ENCODE measurements at places on chromosomes 13 and 19.

DNA sequence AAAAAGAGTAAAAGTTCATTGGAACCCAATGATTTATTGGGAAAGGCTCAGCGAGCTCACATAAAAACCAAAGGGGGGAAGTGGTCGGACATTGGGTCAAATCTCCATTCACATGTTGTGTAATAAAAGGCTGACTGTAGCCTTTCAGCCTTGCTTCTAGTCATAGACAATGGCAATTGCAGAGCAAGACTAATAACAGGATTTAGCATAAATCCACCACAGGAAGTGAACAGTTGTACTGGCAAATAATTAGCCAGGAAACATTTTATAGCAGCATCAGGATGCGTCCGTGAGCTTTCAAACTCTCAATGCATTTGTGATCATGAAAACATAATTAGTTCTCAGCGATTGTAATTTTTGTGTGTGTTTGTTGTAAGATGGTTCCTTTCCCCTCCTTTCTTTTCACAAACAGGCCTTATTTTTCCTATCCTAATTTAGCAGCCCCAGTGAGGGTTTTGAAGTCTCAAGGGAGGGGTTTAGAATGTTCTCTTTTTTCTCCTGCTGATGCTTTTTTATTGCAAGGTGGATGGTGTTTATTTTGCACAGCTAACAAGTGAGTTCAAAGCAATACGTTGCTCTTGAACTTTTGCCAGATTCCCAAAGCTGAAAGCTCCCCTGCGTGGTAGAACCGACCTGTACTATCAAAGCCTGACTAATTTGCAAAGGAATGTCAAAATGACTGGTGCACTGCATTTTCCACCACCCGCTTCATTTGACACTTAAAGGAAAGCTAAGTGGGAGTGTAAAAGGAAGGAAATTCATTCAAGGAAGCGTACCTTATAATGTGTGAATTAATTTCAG is 105.6 kb downstream of the SPRY2 start:
- no peak for DNase-seq

GRCh38 chr19:38413416-38413815 is 10.5 kb downstream of the FAM98C start:
- DNase-seq: no peak

GRCh38 chr19:4524808-4525562 is 6.7 kb upstream of the PLIN4 start:
- peak; percentile 62 for DNase-seq

DNA sequence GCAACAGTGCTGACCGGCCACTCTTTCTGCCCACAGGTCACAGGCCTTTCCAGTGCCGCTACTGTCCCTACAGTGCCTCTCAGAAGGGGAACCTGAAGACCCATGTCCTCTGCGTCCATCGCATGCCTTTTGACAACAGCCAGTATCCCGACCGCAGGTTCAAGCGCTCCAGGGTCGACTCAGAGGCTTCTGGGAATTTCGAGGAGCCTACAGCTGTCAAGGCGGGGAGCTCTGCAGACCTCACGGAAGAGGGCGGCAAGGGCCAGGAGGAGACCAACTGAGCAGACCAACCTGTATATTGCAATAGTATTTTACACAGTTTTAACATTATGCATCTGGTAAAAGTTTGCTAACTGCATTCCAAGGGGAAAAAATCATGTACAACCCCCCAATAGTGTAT is 338.5 kb downstream of the ZNF536 start:
- no peak for DNase-seq

GRCh38 chr13:20351281-20352022 is 119.3 kb upstream of the GJB6 start:
- no peak for DNase-seq

GRCh38 chr13:27942972-27943371 is 23.2 kb downstream of the PDX1 start:
- no peak for DNase-seq

GRCh38 chr19:49507803-49508494 is 4.5 kb upstream of the FCGRT start:
- no peak for DNase-seq

- DNase-seq: no peak
Observed at GRCh38 chr13:28579322-28579721, 79.6 kb upstream of the POMP start.

DNA sequence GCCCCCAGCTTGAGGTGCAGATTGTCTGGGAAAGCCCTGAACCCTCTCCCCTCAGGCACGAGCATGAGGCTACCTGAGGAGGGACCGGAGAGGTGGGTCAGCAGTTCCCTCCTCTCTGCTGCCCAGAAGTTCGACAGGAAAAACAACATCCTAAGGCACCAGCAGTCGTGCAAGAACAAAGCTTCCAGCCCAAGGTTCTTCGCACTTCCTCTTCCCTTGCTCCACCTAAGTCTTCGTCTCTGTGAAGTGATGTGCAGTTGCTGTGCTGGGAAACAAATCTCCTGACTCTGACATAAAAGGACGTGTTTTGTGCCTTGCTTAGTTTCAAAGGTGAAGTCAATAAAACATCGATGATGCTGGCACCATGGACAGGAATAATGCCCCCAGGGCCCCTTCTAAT is 173.3 kb downstream of the USP12 start:
- no peak for DNase-seq

GRCh38 chr13:83496501-83496900 is 385.8 kb downstream of the SLITRK1 start:
- no peak for DNase-seq

DNA sequence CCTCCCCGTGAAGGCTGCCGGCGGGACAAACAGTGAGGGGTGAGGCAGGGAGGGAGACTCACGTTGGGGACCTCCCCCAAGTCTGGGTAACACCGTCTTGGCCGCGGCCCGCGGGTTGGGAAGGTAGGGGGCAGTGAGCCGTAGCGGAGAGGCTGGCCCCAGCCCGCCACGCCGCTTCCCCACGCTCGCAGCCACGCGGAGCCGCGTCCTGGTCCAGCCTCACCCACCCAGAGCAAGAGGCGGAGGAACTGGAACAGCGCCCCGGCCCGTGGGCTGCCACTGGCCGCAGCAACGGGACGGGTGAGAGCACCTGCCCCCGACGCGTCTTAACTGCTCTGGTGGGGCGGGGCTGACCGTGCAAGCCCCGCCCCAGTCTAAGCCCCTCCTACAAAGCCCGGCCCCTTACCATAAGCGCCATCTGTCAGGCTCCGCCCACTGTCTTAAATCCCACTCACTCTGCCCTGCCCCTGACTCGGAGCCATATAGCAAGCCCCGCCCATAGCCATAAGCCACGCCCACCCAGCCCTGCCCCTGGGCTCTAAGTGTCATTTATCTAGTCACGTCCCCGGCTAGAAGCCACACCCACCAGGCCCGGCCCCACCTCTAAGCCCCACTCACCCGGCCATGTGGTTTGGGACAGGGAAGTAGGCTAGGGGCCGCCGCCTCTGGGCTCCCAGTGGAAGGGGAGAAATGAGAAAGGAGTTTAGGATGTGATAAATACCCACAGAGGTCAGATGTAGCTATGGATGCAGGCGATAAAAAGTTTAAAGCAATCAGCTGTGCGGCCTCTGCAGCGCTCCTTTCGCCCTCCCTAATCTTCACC is 2.1 kb upstream of the CCL25 start:
- peak; percentile 90 for DNase-seq

DNA sequence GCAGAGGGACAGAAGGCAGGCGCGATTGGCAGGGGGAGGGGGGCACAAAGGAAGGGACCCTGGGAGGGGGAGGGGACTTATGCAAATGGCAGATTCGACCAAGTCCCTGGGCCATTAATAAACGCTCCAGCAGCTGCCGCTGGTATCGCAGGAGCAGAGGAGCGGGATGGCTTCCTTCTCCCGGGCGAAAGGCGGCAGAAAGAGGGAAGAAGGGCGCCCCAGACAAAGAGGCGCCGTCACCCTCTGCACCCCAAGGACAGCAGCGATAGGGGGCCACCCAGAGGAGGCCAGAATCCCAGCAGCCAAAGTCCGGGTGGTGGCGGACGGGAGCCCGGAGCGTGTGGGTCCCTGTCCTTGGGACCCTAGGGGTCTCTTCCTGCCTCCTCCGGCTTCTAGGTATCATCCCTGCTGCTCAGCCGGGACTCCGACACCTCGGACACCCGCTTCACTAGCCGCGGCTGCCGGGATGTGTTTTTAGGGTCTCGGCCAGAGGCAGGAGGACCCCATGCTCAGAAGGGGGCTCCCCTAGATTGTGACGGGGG is 1.9 kb downstream of the PTPRS start:
- no peak for DNase-seq

DNA sequence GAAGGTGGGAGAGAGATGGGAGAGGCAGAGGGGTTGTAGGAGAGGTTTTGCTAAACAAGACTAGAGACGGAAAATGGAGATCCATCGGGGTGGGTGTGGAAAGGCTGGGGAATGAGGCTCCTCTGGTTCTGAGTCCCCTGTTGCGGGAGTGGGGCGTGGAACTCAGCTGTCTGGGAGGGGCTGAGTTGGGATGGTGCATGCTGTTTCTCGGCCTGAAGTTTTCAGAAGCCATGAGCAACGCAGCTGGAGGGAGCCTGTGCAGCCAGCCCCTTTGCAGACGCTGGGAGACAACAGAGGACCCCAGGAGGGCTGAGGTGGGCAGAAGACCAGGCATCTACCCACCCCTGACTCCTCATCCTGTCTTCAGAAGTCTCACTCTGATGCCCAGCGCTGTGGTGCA is 7.4 kb upstream of the GIPR start:
- no peak for DNase-seq

GRCh38 chr19:41932720-41933332 is 4.6 kb upstream of the ERFL start:
- DNase-seq: no peak

DNA sequence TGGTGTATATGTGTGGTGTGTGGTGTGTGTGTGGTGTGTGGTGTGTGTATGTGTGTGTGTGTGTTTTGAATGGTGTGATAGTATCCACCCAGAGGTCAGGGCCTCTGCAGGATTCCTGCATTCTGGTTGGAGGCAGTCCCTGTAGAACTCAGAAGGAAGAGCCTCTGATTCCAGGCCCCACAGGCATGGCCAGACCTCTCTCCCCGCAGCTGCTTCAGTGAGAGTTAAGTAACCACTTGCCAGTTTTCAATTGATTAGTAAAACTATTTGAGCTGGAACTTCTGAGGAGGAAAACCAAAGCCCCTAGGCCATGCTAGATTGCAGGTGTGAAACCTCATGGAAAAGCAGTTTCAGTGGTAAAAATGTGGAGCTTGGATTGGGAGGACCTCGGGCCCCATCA is 2.1 kb downstream of the ATP12A start:
- no peak for DNase-seq

GRCh38 chr13:113843864-113844556 is 19.9 kb downstream of the GAS6 start:
- DNase-seq: no peak

DNA sequence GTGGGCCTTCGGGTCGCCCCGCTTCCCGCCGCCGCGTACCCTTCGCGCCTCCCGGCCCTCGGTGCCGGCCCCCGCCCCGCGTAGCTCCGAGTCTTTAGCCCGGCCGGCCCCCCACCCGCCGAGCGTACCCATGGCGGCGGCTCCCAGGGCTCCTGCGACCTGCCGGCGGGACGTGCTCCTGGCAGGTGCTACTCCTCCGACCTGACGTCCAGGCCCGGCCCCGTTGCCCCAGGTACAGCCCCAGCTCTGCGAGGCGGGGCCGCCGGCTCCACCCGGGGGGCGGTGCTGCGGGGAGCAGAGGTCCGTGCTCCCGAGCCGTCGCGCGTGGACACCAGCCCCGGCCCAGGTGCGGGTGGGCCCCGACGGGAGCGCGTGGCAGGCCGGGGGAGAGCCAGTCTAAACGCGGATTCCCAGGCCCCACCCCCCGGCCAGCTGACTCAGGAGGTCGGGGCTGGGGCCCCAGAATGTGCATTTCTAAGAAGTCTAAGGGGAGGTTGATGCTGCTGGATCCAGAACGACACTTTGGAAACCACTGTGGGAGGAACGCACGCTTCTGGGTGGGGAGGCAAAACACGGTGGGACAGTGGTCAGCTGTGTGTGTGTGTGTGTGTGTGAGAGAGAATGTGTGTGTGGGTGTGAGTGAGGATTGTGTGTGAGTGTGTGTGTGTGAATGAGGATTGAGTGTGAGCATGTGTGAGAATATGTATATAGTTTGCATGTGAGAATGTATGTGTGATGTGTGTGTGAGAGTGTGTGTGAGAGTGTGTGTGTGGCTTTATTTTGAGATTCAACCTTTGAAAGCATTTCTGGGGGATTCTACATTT is at the start of gene SLC15A1:
SLC15A1 (minus strand) TSS at position 206 of the 824 bp plus-strand sequence; CDS start at position 132, 74 bp downstream.
- DNase-seq: no peak

DNA sequence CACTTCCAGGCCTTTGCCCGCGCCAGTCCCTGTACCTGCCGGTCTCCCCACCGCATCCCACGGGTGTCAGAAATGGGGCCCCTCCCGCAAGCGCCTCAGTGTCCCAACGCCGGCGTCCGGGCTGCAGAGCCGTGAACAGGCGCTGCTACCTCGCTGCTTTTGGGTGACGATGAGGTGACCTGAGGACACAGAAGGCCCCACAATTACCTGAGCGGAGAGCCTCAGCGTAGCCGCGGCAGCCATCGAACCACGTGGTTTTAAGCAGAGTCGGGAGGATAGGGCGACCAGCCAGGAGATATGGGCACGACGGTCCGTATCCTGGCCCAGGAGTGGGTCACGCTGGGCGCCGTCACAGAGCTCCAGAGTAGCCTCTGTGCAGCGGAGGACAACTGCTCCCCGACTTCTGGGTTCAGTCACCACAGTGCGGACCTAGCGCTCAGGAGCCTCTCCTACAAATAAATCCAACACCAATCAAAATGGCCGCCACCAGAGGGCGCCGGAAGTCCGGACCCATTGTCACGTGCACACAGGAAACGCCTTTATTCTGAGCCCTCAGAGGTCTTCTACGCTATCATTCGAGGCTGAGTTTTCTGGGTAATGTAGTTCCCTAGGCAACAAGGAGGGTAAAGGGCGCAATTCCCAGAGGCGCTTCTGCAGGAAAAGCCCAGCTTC is at the start of gene ZNF814:
ZNF814 (minus strand) TSS at position 478 of the 672 bp plus-strand sequence; CDS start at position 243, 235 bp downstream.
- DNase-seq: peak; percentile 47

DNA sequence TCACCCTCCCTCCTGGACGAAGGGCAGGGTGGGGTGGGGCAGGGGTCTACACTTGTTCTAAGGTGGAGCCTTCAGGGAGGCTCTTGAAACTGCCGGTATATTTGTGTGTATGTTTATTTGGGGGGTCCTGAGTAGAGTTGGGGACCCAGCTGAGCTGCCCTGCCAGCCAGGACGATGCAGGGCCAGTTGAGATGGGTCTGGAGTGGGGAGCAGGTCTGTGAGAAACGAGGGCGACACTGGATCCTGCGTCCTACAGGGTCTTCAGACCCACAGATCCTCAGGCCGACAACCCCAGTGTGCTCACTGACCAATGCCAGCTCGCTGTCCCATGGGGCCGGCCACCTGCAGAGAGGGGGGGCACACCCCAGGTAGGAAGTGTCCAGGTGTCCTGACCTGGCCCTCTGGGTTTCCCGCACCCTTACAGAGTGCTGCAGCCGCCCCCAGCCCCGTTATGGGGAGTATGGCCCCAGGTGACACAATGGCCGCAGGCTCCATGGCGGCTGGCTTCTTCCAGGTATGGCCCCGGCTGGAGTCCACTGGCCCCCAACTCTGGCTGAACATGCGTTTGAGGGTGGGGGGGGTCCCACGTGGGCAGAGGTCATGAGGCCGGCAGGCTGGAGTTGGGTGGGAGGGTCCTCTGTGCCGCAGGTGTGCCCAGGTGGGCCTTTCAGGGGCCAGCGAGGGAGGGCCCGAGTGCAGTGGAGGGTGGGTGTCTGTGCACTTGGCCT is 7.4 kb downstream of the ISYNA1 start:
- no peak for DNase-seq

GRCh38 chr19:19304186-19304965 is 15.9 kb downstream of the SUGP1 start:
- DNase-seq: no peak

- DNase-seq: no peak
Observed at GRCh38 chr13:95644601-95645052, at the start of gene DZIP1. Gene DZIP1 (minus strand): TSS chr13:95644706. CDS start chr13:95642029, 2,677 bp downstream.

- DNase-seq: no peak
Observed at GRCh38 chr19:2039089-2039958, 11.7 kb downstream of the MKNK2 start.
